ENCODE measurements at places on chromosomes 4 and X. TPM values are rescaled to one million over a fixed set of nuclear protein-coding genes. Genes with fewer than 3 reads are reported as not detected.

DNA sequence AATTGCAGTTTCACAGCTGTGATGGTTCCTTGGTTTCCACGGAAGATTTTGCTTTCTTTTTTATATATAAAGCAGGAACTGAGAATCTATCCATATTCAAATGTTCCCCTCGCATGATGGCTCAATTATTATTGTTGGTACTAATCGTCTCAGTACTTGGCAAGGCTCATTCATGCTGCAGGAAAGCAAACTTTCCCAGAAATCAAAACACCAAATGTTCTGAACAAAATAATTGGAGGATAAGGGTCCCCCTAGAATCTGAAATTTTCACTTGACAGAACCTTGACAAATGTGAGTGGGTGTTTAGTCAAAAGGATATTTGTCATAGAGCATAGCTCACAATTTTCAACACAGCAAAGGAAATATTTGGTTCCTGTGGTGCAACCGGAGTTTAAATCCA lies 1598.6 kb upstream of the PCDH7 start:
- no peak for DNase-seq

DNA sequence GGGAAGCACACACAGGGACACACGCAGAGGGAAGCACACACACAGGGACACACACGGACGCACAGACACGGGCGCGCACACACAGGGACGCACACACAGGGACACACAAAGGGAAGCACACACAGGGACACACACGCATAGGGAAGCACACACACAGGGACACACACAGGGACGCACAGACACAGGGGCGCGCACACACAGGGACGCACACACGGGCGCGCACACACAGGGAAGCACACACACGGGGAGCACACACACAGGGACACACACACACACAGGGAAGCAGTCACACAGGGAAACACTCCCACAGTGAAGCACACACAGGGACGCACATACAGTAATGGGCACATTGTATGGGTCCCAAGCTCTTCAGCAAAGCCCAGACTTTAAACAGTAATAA lies 685.3 kb downstream of the TRIML1 start:
- DNase-seq, result no peak

- DNase-seq, result no peak
Observed at GRCh38 chr4:182805321-182805720, 111.9 kb downstream of the DCTD start.

DNA sequence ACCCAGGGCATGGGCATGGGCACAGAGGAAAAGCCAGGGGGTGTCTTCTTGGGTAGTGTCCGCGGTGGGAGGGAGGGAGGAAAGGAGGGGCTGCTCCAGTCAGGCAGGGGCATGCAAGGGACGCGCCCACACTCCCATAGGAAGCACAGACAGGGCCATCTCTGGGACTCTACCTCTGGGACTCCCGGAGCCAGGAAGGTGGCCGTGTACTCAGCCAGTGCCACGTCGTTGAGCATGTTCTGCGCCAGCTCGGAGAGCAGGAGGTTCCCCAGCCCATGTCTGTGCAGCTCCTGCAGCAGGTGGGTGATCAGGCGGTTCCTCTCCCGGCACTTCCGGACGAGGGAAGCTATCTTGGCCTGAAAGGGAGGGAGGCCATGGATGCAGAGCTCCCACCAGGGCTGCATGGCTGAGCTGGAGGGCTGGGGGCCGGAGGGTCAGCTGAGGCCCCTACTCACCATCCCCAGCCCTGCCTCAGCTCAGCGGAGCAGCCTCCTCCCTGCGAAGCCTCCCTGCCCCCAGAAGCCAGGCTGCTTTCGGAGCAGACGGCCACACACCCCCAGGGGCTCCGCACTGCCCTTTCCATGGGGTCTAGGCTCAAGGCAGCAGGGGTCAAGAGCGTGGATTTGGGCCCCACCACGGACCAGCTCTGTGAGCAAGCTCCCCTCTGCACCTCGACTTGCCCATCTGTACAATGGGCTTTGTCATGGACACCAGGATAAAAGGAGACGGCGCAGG lies 44.6 kb downstream of the C4orf50 start:
- peak; percentile 24 for DNase-seq

DNA sequence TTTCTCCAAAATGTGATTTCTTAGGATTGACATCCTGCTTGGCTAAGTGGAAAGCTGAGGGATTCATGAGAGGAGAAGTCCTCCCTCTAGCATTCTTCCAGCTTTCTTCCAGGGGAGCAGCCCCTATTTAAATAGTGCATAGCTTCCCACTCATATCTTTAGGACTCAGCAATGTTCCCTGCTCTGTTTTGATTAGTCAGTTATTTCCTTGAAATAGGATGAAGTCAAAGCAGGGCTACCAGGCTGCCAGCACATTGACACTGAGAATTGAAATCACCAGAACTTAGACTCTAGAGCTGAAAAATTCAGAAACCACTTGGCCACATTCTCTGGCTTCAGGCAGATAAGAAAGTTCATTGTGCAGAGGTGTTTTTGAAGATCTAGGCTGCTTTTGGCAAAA lies 74.7 kb upstream of the SMAD1 start:
- no peak for DNase-seq

DNA sequence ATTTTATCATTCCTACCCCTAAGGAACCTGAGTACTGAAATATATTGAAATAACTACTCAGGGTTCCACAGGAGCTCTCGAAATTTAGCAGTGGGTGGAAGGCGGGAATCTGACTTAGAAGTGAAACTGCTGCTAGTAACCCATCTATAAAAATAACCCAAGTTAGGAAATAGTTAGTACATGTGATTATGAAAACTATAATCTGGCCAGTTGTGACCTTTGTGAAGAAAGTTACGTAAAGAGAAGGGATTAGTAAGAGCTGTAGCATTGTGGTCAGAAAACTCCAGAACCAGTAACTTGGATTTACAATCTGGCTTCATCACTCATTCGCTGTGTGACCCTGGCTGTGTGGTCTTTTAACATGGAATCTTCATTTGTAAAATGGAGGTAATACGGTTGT lies 175.5 kb downstream of the RAPGEF2 start:
- no peak for DNase-seq

DNA sequence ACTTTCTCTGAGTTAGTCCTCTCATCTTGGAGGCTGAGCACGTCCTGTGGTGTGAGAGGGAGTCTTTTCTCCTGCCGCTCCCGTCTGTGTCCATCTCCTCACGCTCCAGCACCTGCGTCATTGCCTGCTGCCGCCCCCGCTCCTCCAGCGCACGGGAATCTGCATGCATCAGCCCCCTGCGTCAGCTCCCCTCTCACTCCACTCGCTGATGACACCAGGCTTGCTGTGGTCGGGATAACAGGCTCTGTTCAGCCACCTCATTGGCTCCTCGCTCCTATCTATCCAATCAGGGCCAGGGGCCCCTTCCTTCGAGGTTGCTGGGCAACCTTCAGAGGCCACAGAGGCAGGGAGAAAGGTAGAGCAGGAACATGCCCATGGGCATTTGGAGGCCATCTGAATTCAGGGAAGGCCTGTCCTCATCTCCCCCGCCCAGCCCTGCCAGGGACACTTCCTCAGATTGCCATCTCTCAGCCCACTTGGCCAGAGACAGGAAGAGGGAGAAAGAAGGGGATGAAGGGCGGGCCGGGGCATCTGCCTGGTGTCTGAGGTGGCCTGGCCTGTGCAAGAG lies 9.3 kb downstream of the ZNF185 start:
- DNase-seq, result no peak

The RAB9B gene
- 1.2 TPM for total RNA-seq

The NPY2R gene
- total RNA-seq, result not detected

All from Peyer's patch (tissue), 4 donors.